ENCODE measurements at places on chromosomes 3 and 15. TPM values are rescaled to one million over a fixed set of nuclear protein-coding genes. Genes with fewer than 3 reads are reported as not detected.

DNA sequence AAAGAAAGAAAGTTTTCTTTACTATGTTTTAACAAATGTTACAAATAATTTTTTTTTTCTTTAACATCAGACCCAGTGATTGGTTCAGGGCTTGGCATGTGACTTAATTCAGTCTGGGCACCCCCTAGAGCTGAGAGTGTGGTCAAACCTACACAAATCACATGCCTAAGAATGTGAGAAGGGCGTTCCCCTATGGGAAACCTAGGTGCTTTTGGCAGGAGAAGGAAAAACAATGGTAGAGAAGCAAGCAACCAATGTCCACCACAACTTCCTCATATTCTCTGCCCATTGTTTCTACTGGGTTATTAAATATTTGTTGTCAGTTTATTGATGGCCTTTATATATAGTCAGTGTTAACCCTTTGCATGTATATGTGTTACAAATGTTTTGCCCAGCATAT lies 21.4 kb upstream of the PIAS1 start:
- no peak overlapping the region for H3K27ac ChIP-seq
- no peaks in the 10 kb centered on the region for H3K27me3 ChIP-seq

DNA sequence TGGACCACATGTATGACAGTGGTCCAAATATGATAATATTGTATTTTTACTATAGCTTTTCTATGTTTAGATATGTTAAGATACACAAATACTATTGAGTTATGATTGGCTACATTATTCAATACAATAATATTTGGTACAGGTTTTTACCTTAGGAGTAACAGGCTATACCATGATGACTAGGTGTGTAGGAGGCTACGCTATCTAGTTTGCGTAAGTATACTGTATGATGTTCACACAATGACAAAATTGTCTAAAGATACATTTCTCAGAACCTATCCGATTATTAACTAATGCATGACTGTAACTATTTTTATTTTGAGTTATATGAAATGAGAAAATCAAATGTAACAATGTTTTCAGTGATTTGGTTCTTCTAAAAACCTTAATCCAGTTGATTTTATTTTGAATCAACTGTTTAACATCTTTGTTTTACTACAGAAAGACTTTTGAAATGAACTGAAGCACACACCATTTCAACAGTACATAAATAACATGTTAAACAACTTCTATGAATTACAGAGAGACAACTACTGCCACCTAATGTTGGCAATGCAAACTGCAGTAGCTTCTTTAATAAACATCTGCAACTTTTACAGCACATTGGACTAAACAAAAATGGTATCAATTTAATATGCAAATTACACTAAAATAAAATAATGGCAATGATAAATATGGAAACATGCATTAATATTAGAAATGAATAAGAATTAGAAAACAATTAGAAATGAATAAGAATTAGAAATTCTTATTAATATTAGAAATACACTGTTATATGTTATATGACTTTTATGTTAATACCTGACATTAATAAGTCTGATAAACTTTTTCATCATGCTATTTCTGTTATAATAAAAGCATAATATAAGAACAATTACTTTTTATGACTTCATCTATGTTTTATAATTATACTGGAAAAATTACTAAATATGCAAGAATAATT lies 255.7 kb downstream of the MBNL1 start:
- peak; percentile 33 for DNase-seq
- no peaks in the 10 kb centered on the region for H3K27me3 ChIP-seq
- H3K27ac ChIP-seq: no peak overlapping the region
- no peaks in the 10 kb centered on the region for H3K36me3 ChIP-seq
- H3K4me3 ChIP-seq: no peak overlapping the region

DNA sequence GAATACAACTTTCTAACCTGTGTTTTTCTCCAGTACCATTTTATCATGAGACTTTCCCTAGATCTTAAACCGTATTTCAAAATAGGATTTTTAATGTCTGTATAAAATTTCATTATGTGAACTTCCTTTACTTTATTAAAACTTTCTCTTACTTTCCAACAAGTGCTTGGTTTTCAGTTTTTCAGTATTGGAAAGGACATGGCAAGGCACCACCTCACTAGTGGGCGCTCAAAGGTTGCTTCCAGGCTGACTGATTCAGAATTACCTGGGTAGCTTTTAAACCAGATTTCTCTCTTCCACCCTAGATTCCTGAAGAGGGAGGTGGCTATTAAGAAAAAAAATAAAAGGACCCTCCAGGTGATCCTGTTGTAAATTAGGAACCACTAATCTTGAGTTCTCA lies 236.6 kb downstream of the SOX2 start:
- peak; percentile 41 for DNase-seq
- no peaks in the 10 kb centered on the region for H3K27me3 ChIP-seq
- H3K4me3 ChIP-seq: no peak overlapping the region
- no peaks in the 10 kb centered on the region for H3K4me1 ChIP-seq
- H3K36me3 ChIP-seq: no peaks in the 10 kb centered on the region

DNA sequence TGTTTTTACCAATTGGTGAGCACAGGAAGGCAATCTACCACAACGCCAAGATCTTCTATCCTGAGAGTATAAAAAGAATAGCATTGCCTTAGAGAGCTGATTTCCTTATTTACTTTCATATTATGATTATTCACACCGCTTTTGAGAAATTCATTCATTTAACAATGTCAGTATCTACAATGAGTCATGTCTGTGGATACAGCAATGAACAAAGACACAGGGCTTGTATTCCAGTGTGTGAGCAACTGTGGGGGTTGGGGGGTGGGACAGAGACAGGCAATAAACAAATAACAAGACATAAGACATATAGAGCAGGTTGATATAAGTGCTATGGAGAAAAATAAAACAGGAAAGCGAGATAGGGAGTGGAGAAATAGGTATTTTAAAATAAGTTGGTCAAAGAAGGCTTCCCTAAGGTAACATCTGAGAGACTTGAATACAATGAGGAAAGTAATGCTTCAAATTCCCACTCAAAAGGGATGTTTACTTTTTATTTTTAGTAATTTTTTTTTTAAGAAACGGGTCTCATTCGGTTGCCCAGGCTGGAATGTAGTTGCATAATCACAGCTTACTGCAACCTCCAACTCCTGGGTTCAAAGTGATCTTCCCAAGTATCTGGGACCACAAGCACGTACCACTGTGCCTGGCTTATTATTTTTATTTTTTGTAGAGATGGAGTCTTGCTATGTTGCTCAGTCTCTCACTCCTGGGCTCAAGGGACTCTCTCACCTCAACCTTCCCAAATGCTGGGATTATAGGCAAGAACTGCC lies 45.7 kb downstream of the PGBD4 start:
- no peaks in the 10 kb centered on the region for H3K27me3 ChIP-seq
- peaks cover 94% of the 10 kb centered on the region for H3K36me3 ChIP-seq
- H3K27ac ChIP-seq: peak overlapping the region; percentile 20
- H3K4me3 ChIP-seq: no peak overlapping the region

DNA sequence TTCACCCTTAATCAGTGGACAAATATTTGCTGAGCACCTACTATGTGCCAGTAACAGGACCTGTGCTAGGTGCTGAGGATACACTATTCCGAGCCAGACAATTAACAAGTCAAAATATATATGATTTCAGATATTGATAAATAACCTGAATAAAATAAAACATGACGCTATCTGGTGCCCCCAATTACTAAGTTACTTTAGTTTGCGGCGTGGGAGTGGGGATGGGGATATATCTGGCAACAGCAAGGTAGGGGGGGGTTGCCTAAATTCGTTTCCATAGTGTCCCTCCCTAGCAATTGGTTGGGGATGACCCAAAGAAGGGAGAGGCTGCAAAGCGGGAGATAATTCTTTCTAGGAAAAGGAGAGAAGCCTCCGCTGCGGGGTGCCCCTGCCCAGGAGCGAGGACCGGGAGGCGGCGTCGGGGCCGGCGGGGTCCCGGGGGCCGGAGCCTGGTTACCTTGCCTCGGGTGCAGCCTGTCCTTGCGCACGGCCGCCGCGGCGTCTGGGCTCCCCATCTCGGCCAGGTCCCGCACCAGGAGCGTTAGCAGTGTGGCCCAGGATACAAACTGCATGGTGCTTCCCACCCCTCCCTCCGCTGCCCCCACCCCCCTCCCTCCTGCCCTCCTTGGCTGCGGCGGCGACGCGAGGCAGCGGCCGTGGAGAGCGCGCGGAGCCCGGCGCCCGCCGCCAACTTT lies 567 bp downstream of the ADAMTS9 start:
- H3K4me1 ChIP-seq: peaks cover 34% of the 10 kb centered on the region

DNA sequence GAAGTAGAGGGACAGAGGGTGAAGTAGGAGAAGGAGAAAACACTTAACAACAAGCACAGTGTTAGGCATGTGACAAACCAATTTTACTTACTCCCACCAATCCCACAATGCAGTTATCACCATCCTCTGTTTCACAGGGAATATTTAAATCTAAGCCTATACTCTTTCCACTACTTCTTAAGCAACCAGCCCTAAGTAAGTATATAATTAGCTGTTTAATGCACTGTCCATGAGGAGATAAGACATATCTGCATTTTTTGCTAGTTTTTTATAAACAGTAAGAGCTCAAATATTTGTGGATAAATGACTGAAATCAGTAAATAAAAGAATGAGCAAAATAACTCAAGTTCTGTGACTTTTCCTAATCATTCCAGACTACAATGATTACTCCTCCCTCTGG lies 62.7 kb downstream of the GSK3B start:
- no peaks in the 10 kb centered on the region for H3K27me3 ChIP-seq
- H3K27ac ChIP-seq: no peak overlapping the region
- H3K4me3 ChIP-seq: no peak overlapping the region
- DNase-seq: no peak
- H3K36me3 ChIP-seq: no peaks in the 10 kb centered on the region

DNA sequence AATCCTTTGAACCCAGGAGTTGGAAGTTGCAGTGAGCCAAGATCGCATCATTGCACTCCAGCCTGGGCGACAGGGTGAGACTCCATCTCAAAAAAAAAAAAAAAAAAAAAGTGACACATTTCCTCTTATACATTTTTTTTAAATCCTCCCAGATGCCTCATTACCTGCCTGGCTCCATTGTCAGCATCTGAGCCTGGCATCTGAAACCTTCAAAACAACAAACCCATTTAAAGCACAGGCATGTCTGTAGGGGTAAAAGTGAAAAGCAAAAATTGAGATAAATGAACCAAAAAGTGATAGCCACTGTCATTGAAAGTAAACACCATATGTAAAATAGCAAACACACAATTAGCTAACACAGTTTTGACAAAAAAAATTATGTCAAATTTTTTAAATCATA lies 38.6 kb downstream of the OSBPL10 start:
- H3K4me1 ChIP-seq: peaks cover 15% of the 10 kb centered on the region
- no peak overlapping the region for H3K27ac ChIP-seq
- H3K4me3 ChIP-seq: no peak overlapping the region
- H3K36me3 ChIP-seq: no peaks in the 10 kb centered on the region
- H3K27me3 ChIP-seq: no peaks in the 10 kb centered on the region

GRCh38 chr3:4036046-4036445 lies 236.8 kb downstream of the LRRN1 start:
- no peaks in the 10 kb centered on the region for H3K36me3 ChIP-seq
- DNase-seq: no peak
- no peak overlapping the region for H3K4me3 ChIP-seq
- H3K27ac ChIP-seq: no peak overlapping the region

DNA sequence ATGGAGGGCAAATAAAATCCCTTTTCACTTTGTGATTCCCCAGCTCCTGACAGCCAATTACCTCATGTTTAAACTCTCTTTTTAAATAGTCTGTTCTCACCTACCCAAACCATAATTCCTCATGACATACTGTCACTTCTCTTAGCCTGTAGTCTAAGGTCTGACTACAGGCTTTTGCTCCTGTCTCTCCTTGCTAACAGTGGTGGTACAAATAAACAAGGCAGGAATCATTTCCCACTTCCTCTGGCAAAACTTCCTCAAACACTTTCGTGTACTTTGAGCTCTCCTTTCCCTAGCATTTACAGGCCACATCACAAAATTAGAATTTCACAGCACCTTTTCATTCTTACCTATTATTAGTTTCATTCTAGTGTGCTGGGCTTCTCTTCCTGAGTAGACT lies 51.8 kb downstream of the ATP8B4 start:
- H3K27ac ChIP-seq: no peak overlapping the region
- no peaks in the 10 kb centered on the region for H3K4me1 ChIP-seq
- DNase-seq: no peak
- no peaks in the 10 kb centered on the region for H3K36me3 ChIP-seq

DNA sequence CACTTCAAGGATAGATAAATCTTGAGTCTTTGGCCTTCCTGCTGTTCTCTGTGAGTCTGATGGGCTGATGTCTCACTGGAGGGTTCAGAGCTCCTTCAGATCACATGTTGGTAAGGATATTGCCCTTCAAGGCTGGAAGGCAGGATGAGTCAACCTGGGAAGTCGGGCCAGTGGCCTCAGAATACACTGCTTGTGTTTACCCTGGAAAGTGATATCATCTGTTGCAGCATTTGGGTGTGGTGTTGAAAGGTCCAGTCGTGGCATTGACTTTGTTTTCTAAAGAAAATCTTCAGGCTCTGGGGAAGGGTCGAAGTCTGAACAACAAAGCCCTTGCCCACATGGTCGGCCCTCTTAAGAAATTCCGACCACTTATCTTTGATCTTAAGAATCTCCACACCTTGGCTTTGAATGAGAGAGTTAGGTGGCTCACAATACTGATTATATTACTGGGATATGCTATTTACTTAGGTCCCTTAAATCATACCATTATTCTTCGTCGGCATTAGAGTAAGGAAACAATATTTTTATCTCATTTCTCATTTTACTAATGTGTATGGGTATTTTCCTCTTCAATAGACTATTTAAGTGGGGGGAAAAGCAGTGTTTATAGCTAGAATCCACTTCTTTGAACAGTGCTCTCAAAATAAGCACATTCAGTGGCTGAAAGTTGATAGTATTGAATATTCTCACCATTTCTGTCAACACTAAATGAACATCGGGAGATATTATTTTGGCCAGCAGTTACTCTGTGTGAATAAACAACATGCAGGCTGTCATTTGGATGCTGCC lies 303.9 kb upstream of the RASGRP1 start:
- H3K27ac ChIP-seq: no peak overlapping the region
- no peaks in the 10 kb centered on the region for H3K27me3 ChIP-seq
- H3K4me1 ChIP-seq: no peaks in the 10 kb centered on the region
- H3K4me3 ChIP-seq: no peak overlapping the region

- H3K36me3 ChIP-seq: no peaks in the 10 kb centered on the region
- H3K4me3 ChIP-seq: no peak overlapping the region
- no peaks in the 10 kb centered on the region for H3K4me1 ChIP-seq
- no peak overlapping the region for H3K27ac ChIP-seq
Measured at GRCh38 chr3:85259748-85260147, 301.0 kb downstream of the CADM2 start.

DNA sequence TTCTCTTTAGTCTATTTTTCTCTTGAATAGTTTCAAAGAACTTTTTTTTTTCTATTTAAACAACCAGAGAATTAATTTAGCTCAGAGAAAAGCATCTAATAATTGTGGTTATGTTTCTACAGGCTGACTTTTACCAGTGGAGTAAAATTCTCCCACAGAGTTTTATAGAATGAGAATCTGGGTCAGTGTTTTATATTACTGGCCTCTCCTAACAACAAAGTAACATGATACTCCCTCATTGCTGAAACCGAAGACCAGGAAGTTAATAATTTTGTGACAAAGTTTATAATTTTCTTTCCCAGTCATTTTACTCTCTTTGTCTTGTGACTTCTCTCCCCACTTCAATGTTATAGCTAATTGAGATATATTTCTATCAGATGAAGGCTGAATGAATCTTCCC lies 946.9 kb downstream of the EPHA3 start:
- no peaks in the 10 kb centered on the region for H3K36me3 ChIP-seq
- H3K27ac ChIP-seq: no peak overlapping the region
- H3K4me1 ChIP-seq: no peaks in the 10 kb centered on the region
- DNase-seq: no peak

GRM2 gene
- total RNA-seq: 0.37 TPM

ARPIN gene
- 19.4 TPM for total RNA-seq

MESP2 gene
- not detected for total RNA-seq

ACKR2 gene
- total RNA-seq: not detected

UMPS gene
- 6.7 TPM for total RNA-seq

ITPKA gene
- total RNA-seq: 308 TPM

PCYT1A gene
- 85.7 TPM for total RNA-seq

SLC28A2 gene
- 4.9 TPM for total RNA-seq

NR1I2 gene
- not detected for total RNA-seq
